CD4-positive, alpha-beta T cell treated with Interleukin-12 subunit alpha and Interleukin-12 subunit beta, for 1 hour (primary cell): ENCODE measurements at places on chromosomes 1 and 21.

DNA sequence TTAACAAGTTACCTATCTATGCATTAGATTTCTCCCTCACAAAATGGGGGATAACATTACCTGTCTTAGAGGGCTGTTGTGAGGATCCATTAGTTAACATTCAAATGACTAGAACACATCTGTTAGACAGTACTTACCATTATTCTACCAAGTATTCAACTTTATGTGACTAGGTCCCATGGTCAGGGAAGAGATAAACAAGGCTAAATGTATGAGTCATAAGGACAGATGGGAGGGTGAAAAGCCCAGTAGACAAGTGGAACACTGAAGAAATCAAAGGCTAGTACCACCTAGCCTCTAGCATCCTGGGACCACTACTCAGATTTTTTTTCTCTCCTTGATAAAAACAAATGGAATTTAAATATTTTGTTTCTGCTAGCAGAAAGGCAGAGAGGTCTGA is 9.0 kb upstream of the VHLL start:
- DNase-seq = no peak

- DNase-seq = no peak
Measured at GRCh38 chr1:151062741-151063371, 2.7 kb downstream of the MLLT11 start.

GRCh38 chr1:50982611-50983010 is 12.6 kb downstream of the CDKN2C start:
- DNase-seq = no peak

DNA sequence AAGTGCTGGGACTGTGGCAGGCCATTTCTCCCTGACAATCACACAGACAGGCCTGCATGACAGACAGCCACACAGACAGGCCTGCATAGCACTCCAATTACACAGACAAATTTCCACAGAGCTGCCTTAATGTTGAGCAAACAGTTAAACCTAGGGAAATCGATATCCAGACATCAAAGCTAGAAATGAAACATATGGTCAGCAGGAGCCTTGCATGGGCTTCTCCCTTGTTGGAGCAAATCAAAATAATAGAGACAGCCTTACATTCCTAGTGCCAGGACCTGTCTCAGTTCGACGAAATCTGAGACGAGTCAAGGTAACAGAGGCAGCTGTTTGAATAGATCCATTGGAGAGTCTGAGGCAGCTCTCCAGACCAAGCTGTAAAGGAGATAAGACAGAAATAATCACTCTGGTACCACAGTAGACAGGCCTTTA is 42.4 kb downstream of the OLFML3 start:
- DNase-seq = no peak

DNA sequence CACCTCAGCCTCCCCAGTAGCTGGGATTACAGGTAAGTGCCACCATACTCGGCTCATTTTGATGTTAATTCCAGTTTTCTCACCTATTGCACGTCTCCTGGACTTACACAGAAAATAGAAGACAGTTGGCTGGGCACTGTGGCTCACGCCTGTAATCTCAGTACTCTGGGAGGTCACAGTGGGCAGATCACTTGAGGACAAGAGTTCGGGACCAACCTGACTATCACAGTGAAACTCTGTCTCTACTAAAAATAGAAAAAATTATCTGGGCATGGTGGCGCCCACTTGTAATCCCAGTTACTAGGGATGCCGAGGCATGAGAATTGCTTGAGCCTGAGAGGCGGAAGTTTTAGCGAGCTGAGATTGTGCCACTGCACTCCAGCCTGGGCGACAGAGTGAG is 44.1 kb downstream of the DYRK1A start:
- DNase-seq = no peak

DNA sequence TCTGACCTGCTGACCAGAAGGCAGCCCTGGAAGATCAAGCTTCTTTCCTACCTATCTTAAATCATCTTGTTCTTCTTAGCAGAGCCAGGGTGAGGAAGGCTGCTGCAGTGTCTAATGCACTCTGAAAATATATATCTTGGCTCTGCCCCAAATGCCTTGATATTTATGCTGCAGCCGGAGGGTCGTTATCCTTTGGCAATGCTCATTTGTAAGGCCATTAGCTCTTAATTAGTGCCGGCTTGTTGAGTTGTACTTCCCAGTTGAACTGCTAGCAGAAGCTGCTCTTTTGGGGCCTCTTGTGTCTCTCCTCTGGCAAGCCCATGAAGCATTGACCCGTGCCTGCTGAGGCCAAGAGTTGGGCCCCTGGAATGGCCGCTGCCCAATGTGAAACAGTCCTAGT is 4.2 kb upstream of the GNL2 start:
- DNase-seq = no peak

- DNase-seq = no peak
Measured at GRCh38 chr1:54376430-54377039, 29.7 kb downstream of the SSBP3 start.

DNA sequence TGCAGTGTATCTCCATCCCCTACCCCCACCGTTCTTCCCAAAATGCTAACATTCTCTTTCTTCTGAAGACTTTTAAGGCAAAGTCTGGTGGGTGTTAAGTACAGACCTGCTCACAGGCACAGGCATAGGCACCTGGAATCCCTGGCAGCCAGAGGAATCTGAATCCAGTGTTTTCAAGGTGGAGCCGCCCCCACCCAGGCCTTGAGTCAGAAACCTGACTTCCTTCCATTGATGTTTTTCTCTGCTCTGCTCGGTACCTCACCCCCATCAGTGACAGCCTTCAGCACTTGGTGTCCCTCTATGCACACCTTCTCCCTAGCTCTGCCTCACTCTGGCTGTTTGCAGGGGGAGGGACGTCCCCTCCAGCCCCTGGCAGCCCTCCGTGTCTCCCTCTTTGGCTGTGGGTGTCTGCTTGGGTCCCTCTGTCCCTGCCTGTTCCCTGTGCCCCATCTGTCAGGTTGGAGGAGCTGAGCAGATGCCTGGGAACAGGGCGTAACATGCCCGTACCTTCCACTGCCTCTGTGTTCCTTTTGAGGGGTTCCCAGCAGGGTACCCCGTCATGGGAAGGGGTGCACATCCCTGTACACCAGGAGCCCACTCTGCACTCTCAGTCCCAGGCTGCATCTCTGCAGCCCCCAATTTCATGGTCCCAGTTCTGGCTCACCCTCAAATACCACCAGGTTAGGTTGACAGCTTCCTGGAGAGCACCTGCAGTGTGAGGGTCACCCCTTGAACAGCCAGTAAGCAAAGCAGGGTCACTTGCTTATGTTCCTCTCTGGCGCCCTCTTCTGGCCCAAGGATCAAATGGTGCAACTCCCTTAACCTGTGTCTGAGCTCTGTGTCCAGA is 6.7 kb downstream of the NCDN start:
- peak; percentile 81 for DNase-seq

GRCh38 chr1:30881319-30882181 is 27.0 kb downstream of the SDC3 start:
- DNase-seq = no peak

DNA sequence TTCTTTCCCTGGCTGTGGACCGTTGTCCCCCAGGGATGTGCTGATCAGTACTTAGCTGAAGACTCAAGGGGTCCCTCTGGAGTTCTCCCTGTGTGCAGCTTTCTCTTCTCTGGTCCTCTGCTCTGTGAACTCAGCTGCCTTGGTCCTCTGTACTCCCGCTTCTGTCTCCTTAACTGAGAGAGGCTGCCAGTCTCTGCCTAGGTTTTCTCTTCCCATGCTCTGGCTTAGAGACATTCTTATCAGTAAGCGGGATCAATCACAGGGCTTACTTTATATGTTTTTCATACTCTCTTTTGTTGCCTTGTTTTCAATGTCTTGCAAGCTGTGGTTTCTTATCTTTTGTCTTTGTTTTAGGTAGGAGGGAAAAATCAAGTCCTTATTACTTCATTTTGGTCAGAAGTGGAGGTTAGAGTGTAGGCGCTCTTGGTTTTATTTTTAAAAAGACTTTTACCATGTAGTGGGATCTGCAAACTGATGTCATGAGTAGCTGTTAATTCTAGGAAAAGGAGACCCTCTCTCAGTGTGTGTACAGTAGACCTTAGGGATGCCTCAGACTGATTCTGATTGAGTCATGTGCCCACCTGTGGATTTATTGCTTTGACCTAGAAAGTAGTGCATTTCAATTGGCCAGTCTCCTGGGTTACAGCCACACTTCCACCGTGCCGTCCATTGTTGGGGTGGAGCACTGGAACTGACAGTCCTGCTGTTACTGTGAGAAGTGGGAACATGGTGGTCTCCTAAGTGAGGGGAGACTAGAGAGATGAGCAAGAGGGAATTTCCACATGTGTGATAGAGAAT is 46.6 kb downstream of the TTC3 start:
- DNase-seq = no peak

- no peak for DNase-seq
Measured at GRCh38 chr1:229231754-229232119, 39.2 kb upstream of the RAB4A start.

GRCh38 chr1:173503391-173503790 is 26.3 kb downstream of the PRDX6 start:
- DNase-seq = no peak

DNA sequence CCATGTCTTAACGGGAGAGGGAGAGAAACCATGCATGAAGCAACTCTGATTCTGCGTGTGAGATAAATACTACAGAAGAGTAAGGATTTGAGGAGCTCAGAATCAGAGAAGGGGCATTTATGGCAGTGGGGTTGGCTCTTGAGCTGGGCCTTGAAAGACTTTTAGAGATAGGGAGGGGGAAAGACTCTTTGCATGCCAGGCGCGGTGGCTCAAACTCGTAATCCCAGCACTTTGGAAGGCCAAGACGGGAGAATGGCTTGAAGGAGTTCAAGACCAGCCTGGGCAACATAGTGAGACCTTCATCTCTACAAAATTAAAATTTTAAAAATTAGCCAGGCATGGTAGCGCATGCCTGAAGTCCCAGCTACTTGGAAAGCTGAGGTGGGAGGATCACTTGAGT is 672 bp downstream of the ARMH1 start:
- no peak for DNase-seq

GRCh38 chr1:41521766-41522165 is 37.3 kb upstream of the EDN2 start:
- no peak for DNase-seq

GRCh38 chr1:156452907-156453306 is 47.7 kb downstream of the MEF2D start:
- no peak for DNase-seq

DNA sequence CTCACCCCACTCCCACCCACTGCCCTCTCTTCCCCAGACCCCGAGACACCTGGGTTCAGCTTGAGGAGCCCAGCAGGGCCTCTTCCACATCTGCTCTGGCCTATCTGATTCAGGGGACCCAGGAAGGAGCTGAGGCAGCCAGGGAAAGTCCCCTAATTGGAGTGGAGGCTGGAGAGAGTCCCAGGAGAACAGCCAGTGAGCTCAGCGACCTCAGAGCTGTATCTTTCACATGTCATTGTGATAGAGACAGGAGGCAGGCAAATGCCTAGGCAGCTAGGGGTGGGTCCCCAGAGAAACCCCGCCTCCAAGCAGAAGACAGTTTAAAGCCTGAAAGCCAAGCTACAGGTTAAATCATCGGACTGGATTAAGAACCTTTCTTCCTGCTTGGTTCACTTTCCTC is 122.7 kb downstream of the MATN1 start:
- no peak for DNase-seq

GRCh38 chr1:8370046-8370881 is 52.4 kb downstream of the SLC45A1 start:
- DNase-seq = no peak

DNA sequence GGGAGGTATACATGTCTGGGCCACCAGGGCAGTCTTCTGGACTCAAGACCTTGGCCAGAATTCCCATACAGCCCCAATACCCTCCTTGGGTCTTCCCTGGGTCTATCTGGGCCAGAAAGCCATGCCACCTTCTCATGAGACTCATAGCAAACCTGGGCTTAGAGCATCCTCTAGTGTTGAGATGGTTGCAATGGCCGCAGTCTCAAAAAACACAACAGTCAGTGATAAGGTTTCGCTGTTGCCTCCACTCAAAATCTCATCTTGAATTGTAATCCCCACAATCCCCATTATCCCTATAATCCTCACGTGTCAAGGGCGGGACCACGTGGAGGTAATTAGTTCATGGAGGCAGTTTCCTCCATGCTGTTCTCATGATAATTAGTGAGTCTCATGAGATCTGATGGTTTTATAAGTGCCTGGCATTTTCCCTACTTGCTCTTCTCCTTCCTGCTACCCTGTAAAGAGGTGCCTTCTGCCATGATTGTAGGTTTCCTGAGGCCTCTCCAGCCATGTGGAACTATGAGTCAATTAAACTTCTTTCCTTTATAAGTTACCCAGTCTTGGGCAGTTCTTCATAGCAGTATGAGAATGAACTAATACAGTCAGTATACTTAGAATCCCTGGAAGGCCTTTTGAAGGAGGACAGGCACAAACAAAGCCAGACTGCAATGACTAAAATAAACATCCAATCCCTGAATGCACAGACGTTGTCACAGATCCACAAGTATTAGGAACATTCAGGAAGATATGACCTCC is 77.0 kb downstream of the CTH start:
- DNase-seq = peak; percentile 17

DNA sequence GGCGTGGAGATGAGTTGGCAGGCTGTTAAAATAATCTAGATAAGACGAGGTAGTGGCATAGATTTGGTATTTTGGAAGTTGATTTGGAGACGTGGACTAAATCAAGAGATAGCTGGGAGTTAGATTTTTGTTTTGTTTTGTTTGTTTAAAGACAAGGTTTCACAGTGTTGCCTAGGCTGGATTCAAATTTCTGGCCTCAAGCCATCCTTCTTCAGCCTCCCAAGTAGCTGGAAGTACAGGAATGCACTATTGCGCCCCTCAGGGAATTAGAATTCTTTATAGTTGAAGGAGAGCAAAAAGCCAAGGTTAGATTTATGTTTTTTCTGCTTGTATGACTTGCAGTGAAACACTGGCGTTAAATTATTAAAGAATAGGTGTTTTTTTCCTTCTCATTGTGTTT is 22.3 kb upstream of the SNRPE start:
- no peak for DNase-seq

- DNase-seq = no peak
Measured at GRCh38 chr1:178341261-178341956, 155.4 kb downstream of the CLEC20A start.

GRCh38 chr1:61157468-61157987 is 75.2 kb downstream of the NFIA start:
- DNase-seq = no peak
